Ascending aorta (tissue), 2 donors: ENCODE measurements at places on chromosomes 1 and 21. TPM values are rescaled to one million over a fixed set of nuclear protein-coding genes. Genes with fewer than 3 reads are reported as not detected.
A peak's percentile ranks its signal among the peaks of the same experiment; 100 is the strongest.

Gene COL8A2
- total RNA-seq: 41.7 TPM

- H3K27me3 ChIP-seq: no peaks in the 10 kb centered on the region
- no peak for DNase-seq
- H3K36me3 ChIP-seq: no peaks in the 10 kb centered on the region
- peaks cover 17% of the 10 kb centered on the region for H3K4me1 ChIP-seq
Measured at GRCh38 chr1:66267201-66267940, 266.6 kb upstream of the SGIP1 start.

Gene LMOD1
- 316 TPM for total RNA-seq

DNA sequence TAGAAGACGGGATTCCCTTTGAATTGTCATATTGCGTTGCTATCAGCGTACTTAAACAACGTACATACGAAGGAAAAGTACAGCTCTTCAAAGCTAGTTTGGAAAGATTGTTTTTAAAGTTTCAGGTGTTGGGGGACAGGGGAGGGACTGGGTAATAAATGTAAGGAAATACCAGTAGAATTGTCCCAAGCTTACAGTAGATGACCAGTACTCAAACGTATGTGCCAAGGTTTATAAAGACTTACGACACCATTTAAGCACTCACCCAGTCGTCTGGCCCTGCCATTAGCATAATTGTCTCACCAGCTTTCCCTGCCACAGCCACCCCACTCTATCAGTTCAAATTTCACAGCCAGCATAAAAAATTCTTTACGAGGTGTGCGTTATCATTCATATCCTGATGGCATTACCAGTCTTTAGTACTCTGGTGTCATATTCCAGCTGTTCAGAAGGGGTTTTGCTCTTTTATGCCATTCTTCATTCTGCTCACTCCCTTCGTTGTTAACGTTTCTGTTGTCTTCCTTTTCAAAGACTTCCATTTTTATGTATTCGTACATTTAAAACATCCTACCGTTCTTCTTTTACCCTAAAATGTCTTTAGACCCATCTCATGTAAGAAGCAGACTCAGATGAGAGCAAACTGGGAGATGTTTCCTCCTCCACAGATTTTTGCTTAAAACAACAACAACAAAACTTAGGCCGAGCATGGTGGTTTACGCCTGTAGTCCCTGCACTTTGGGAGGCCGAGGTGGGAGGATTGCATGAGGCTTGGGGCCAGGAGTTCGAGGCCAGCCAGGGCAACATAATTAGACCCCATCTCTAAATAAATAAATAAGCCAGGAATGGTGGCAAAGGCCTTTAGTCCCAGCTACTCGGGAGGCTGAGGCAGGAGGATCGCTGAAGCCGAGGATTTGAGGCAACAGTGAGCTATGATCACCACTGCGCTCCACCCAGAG lies 1.0 kb upstream of the HP1BP3 start:
- H3K4me1 ChIP-seq: peaks cover 6% of the 10 kb centered on the region
- H3K27me3 ChIP-seq: no peaks in the 10 kb centered on the region
- no peak for DNase-seq

DNA sequence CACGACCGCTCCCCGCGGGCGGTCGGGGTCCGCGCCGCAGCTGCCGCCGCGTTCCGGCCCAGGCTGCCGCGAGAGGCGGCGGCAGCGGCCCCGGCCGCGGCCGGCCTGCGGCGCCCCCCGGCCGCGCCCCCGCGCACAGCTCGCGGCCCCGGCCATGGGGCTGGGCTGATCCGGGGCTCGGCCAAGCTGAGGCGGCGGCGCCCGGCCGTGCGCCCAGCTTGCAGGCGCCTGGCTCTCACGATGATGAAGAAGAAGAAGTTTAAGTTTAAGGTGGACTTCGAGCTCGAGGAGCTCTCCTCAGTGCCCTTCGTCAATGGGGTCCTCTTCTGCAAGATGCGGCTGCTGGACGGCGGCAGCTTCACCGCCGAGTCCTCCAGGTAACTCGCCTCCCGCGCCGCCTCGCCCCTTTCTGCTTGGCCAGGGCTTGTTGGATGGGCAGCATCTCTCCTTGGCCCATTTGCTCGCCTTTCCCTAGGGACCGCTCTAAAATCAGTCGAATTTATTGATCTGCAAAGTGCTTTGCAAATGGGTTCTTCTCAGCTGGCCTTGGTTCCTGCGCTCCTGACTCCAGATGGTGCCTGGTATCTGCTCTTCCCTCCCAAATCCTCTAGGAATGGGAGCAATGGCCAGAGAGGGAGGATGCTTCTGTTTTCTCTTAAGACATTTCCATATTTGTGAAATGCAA lies 431 bp downstream of the EEIG2 start:
- H3K27ac ChIP-seq: peak overlapping the region; percentile 56
- H3K4me1 ChIP-seq: peaks cover 19% of the 10 kb centered on the region
- DNase-seq: no peak
- no peaks in the 10 kb centered on the region for H3K27me3 ChIP-seq
- peak overlapping the region; percentile 87 for H3K4me3 ChIP-seq

- no peak for DNase-seq
- no peak overlapping the region for H3K4me3 ChIP-seq
- H3K27ac ChIP-seq: no peak overlapping the region
- no peaks in the 10 kb centered on the region for H3K4me1 ChIP-seq
Measured at GRCh38 chr1:181452746-181453145, 30.6 kb upstream of the CACNA1E start.

Gene GJB4
- total RNA-seq: not detected

- H3K4me3 ChIP-seq: no peak overlapping the region
- H3K36me3 ChIP-seq: no peaks in the 10 kb centered on the region
- no peak for DNase-seq
- no peak overlapping the region for H3K27ac ChIP-seq
Measured at GRCh38 chr1:48080331-48081255, 83.4 kb upstream of the TRABD2B start.

DNA sequence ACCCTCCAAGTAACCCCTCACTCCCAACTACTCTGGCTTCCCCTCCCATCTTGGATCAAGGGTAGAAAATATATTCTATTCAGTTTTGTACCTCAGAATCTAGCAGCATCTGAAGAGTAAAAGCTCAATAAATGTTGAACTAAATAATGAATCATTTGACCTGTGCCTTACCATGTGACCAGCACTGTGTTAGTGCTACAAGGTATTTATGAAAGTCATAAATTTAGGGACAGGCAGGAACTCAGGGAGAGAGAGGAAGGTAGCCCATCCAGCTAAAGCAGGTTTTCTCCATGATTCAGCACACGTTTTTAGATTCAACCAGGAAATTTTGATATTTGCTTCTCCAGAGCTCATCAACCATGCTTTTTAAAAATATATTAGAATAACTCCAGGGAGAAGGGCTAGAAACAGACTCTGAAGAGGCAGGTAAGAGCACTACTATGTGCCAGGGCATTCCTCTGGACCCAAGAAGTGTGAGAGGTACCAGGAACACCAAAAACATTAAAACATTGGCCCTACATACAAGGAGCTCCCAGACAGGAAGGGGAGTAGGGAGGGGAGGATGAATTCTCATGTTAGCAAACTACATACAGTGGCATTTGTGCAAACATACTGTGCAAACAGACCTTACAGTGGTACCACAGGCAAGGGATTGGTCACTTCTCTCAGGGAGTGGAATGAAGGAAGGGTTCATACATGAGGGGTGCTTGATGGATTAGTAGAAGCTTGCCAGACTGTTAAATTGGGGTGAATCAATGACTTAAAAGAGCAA lies 64.3 kb downstream of the FYB2 start:
- DNase-seq: no peak
- no peaks in the 10 kb centered on the region for H3K36me3 ChIP-seq
- H3K27ac ChIP-seq: no peak overlapping the region
- no peaks in the 10 kb centered on the region for H3K27me3 ChIP-seq
- no peaks in the 10 kb centered on the region for H3K4me1 ChIP-seq
- no peak overlapping the region for H3K4me3 ChIP-seq

GRCh38 chr21:23471877-23472276 lies 2135.4 kb downstream of the MRPL39 start:
- no peaks in the 10 kb centered on the region for H3K4me1 ChIP-seq
- no peaks in the 10 kb centered on the region for H3K27me3 ChIP-seq
- H3K27ac ChIP-seq: no peak overlapping the region
- H3K36me3 ChIP-seq: no peaks in the 10 kb centered on the region
- no peak for DNase-seq
- H3K4me3 ChIP-seq: no peak overlapping the region

- H3K27me3 ChIP-seq: no peaks in the 10 kb centered on the region
- no peak overlapping the region for H3K4me3 ChIP-seq
- no peaks in the 10 kb centered on the region for H3K36me3 ChIP-seq
- no peak overlapping the region for H3K27ac ChIP-seq
- H3K4me1 ChIP-seq: no peaks in the 10 kb centered on the region
Measured at GRCh38 chr21:34967509-34968289, 81.4 kb downstream of the RUNX1 start.
